Thoracic aorta (tissue), 2 donors: ENCODE measurements at places on chromosomes 5 and 9.

DNA sequence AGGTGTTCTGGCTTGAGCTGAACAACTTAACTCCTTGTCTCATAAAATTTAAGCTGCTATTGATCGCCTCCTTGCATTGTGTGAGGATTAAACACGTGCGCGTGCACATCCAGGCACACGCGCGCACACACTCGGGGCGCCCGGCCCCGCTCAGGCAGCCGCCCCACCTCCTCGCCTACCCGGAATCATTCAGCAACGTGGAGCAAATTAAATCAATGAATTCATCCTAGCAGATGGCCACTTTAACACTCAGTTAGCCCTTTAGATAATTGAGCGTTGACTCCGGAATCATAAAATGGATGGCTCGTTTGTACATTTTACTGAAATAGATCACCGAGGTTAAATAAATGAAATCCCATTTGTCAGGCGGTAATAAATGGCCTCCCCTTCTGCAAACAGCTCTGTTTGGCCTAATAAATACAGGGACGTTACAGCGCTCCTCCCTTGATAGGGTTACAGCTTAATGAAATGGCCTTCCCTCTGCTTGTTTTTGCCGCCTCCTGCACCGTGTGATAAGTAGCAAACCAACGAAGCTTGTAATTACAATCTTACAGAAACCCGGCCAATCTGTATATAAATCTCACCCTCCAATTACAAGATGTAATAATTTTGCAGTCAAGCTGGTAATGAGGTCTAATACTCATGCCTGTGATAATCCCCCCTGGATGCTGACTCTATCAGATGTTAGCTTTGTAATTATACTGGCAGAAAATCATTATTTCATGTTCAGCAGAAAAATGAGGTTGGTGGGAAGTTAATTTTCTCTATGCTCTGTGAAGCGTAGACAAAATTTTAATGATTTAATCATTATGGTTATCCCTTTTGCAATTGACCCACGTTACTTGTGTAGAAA lies 229.7 kb upstream of the IRX4 start:
- DNase-seq = no peak

- no peak for DNase-seq
Observed at GRCh38 chr5:53318303-53318702, 162.1 kb upstream of the FST start.

GRCh38 chr5:22053195-22053594 lies 799.9 kb downstream of the CDH12 start:
- DNase-seq = no peak

GRCh38 chr9:136947955-136948510 lies 3.0 kb downstream of the C8G start:
- no peak for DNase-seq

- DNase-seq = no peak
Observed at GRCh38 chr5:52148679-52149078, 639.0 kb upstream of the ITGA1 start.
